ENCODE measurements at places on chromosomes 5 and 9.

DNA sequence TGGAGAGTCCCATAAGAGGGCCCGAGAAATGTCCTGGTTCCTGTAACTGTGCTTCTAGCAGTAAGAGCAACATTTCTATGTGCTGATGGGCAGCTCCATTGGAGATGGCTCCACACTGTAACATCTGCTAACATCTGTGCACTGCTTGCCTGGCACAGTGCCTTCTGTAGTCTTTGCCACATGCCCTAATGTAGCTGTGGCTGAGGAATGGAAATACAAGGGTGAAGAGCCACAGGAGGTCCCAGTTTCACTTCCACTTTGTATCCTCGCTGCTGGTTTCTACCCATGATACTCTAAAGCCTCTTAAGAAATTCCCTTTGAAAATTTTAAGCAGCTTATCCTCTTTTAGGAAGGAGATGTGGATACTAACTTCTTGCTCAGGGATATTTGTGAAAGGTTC, 97.4 kb downstream of the HOMER1 start:
- DNase-seq, result peak; percentile 97

- DNase-seq, result no peak
Observed at GRCh38 chr5:172403817-172404216, 50.5 kb downstream of the SH3PXD2B start.

GRCh38 chr9:130989391-130989790, 19.6 kb upstream of the LAMC3 start:
- DNase-seq, result no peak

- DNase-seq, result no peak
Observed at GRCh38 chr9:16318516-16319060, 551.9 kb downstream of the BNC2 start.

DNA sequence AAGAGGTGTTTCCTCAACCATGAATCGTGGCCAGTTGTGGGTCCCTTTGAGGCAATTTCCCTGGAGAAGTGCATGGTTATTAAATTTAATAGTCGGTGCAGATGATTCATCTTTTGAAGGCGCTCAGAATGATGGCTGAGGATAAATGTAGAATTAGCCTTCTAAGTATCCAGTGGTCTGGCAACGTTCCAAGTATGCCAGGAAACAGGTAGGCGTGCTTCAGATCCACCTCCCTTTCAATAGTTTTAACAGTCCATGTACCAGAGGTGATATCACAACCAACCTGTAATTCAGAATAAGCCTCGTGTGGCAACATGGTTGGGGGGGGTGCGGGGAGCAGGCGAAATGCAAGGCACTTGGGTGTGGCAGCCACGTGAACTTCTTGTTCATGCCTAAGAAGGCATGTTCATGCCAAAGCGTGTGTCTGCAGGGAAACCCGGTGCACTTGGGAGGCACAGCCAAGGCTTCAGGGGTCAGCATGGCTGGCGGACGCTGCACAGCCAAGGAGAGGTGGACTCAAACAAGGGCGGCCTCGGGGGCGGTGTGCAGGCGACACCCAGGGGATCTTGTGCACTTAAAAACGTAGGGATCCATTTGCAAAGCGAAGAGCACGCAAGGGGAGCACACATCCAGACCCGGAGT, 5.2 kb upstream of the NKD2 start:
- DNase-seq, result no peak

- no peak for DNase-seq
Observed at GRCh38 chr5:78634229-78634628, 14.3 kb downstream of the LHFPL2 start.

GRCh38 chr5:78626009-78626571, 22.5 kb downstream of the LHFPL2 start:
- DNase-seq, result no peak

DNA sequence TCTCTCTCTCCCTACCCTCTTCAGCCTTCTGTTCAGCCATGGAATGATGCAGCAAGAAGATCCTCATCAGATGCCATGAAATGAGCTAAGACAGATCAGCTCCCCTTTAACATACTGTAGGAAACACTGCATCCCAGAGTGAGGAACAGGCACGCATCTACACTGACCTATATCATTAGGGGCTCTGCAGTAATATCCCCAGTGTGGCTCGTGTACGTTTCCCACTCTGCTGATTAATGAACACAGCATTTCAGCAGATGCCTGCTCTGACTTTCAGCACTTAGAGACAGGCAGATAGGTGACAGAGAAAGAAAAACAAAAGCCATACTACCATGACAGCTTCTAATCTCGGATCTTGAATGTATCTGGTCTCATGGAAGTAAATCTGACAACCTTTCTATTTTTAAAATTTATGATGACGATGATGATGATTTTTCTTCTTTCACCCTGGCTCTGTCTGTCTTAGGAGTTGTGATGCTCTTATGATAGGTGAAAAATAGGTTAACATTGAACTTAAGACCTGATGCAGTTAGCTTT, 750.3 kb downstream of the CDH12 start:
- DNase-seq, result no peak

- DNase-seq, result no peak
Observed at GRCh38 chr5:96984506-96985192, 48.8 kb downstream of the LNPEP start.

DNA sequence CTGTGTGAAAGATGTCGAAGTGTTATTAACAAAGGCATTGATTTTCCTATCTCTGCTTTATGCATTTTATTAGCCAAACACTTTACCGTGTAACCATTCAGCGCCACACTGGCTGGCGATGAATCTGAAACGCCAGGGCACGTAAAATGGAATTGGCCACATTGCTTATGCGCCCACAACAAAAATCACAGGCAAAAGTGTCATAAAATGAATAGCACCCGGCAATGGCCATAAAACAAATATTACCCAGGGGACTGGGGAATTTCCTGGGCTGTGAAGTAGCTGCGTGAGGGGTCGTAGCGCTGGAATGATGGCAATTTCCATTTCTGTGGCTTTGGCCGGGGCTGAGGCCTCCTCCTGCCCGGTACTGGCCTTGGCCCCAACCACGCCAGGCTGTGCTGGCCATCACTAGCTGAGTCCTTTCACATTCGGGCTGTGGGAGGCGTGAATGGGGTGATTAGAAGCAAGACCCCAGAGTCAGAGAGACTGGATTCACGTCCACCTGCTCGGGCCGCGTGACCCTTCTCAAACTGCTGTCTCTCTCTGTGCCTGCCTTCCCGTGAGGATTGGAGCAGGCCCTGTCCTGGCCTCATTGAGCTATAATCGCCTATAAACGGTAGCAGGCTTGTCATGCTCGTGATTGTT, 254.5 kb downstream of the PBX3 start:
- no peak for DNase-seq

DNA sequence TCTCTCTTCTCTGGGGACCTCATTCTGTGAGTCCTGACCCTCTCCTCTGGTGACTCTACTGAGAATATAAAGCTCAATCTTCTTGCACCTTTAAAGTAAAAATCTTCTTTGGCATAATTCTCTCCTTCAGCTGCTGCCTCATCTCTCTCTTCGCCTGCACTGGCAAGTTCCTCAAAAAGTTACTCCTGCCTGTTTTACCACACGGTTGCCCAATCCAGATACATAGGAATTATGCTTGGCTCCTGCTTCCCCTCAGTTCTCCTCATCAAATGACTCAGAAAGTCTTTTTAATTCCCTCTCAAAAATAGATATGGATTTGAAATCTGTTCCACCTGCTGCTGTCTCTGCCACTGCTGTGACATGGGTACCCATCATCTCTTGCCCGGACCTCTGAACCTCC, 14.4 kb upstream of the HRCT1 start:
- peak; percentile 77 for DNase-seq

DNA sequence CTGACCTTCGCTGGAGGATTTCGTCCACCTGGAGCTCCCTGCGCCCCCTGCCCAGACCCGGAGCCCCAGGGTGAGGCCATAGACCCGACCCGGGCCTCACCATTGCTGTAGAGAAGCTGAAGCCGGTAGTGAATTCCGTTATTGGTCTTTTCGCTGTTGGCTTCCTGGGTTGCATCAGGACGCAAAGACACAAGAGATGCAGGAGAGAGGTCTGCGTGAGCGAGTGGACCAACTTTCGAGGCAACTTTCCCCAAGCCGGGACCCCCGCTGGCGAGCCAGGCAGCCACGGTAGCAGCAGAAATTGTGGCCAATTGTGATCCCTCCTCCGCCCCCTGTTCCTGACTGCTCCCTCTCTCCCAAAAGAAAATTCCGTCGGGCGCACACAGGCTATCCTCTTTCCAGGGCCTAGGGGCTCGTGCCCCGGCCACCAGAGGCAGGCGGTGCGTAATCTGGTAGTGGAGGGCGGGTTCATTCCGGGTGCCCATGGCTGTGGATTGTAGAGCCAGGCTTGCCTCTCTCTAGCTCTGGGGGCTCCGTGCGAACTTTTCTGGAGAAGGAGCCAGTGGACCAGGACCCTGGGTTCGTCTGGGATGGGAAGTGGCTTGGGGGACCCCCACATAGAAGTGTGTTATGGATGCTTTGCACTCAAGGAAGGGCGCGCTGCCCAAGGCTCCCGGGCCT, 3.3 kb downstream of the EBF1 start:
- no peak for DNase-seq

GRCh38 chr5:87722286-87722685, 309.6 kb upstream of the CCNH start:
- DNase-seq, result no peak

GRCh38 chr9:120486347-120486746, 93.6 kb downstream of the CDK5RAP2 start:
- no peak for DNase-seq

- DNase-seq, result peak; percentile 75
Observed at GRCh38 chr9:77807281-77807683, 159.2 kb upstream of the GNA14 start.

- no peak for DNase-seq
Observed at GRCh38 chr5:127899214-127899610, 184.4 kb upstream of the SLC12A2 start.

- no peak for DNase-seq
Observed at GRCh38 chr5:146827901-146828300, 50.7 kb downstream of the PPP2R2B start.

GRCh38 chr5:156326718-156327259, at the start of gene SGCD:
TSS of gene SGCD (plus strand) at chr5:156327164.
- DNase-seq, result no peak

DNA sequence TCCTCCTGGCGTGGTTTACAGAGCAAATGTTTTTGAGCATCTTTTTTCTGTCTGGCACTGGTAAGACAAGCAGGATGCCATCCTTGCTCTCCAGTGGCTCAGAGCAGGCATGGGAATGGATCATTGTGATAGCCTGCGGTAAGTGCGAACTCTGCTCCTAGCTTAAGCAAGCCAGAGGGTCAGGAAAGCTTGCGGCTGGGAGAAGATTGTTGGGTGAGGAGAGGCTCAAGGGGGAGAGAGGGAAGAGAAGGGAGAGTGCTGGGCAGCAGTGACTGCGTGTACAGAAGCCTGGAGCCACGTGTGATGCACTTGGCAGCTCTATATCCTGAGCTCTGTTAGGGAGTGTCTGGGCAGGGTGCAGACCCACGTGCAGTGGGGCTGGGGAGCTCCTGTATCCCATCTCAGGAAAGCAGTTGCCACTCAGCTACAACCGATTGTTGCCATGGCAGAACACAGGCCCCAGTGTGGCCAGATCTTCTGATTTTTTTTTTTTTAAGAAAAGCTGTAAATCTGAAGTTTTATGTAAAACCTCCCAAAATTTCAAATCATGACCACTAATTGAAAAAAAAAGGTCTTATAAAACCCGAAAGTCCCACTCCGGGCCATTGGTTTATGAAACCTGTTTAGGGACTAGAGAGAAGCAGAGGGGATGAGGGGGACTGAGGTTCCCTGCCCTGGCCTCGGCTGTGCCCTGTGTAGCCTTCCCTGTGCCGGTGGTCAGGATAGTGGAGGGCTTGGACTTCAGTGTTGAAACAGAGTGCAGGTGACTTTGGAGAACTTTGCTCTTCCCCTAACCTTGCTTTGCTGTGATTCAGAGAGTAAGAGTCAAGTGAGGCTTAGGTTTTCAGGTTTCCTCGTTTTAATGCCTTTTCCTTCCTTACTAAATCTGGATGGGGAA, 67.3 kb downstream of the ZNF618 start:
- no peak for DNase-seq

GRCh38 chr9:126114409-126114760, 212.2 kb upstream of the MVB12B start:
- DNase-seq, result no peak

DNA sequence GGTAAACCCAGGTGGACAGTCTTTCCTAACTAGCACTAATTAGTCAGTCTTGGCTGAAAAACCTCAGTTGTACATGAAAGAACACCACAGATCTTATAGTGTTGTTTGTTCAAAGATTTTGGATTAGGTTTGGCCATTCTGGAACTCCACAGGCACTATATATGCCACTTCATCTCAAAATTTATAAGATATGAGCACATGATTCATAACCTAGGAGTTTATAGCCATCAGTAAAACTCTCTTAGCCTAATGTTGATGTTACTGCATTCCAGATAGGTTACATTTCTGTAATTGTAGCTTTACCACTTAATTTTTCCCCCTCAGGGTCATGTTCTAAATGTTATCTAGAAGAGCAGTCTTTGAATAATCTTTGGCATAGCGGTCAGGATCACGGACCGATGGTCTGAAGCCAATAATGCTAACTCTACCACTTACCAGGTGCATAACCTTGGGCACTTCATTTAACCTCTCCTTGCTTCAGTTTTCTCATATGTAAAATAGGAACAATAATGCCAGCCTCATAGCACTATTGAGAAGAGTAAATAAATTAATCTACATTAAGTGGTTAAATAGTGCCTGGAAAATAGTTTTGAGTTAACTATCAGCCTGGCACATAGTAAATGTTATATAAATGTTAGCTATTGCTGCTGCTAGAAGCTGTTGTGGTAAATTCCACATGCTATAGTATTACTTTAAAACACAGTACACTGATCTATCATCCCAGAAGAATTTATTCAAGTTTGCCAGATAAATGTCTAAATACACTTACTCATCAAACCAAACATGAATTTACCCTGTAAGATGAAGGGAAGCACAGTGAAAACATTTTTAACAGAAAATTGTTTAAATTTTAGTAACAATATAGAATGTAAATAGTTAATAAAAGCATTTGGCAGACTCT, 743.9 kb downstream of the NR2F1-AS1 start:
- DNase-seq, result no peak

DNA sequence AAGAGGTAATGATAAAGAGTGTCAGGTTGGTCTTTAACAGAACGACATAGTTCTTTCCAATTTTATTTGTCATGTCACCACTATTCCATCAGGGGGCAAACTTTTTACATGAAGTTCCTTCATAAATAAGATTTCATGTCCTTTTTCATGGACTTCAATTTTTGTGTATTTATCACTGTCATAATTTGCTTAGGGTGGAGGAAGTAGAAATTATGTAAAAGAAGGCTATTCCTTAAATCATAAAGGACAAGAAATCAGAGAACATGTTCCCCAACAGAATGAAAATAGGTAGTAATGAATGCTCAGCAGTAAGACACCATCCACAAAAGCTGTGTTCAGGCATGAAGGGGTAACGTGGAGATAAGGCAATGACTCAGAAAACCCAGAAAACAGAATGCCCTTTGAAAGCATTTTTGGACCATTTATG, 72.7 kb downstream of the ZFAND5 start:
- DNase-seq, result peak; percentile 56

DNA sequence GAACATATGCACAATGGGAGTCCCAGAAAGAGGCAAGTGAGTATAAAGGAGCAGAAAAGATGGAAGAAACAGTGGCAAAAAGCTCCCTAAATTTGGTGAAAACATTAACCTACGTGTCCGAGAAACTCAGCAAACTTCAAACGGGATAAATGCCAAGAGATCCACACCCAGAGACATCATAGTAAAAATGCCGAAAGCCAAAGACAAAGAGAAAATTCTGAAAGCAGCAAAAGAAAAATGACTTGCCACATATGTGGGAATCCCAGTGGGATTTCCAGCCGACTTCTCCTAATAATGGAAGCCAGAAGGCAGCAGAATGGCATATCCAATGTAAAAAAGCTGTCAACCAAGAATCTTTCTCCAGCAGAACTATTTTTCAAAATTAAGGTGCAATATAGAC, 101.2 kb downstream of the ADAMTS2 start:
- no peak for DNase-seq

GRCh38 chr5:147446523-147446922, 63.3 kb downstream of the DPYSL3 start:
- no peak for DNase-seq

Data from MV-4-11 (cell line).